Mucosa of descending colon (tissue), 3 donors: ENCODE measurements at places on chromosomes 4 and X. TPM values are rescaled to one million over a fixed set of nuclear protein-coding genes. Genes with fewer than 3 reads are reported as not detected.

DNA sequence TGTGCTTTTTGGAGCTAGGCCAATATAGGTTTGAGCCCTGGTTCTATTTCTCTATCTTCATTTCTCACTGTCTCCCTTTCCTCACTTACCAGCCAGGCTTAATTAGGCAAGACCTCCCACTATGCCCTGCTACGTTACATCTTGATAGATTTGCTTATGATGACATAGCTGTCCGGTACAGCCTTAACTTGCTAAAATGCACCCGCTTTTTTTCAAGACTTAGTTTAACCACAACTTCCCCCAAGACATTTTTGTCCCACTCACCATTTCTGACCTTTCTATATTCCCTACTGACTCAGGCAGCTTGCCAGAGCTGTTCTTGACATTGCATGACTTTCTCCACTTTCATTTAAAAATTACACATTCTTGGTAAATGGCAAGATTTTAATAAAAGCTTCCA, 152.6 kb downstream of the MID1 start:
- DNase-seq = no peak

The RPS6KA6 gene
- 16.6 TPM for total RNA-seq

GRCh38 chr4:8860096-8860891, 11.3 kb downstream of the HMX1 start:
- no peak for DNase-seq

DNA sequence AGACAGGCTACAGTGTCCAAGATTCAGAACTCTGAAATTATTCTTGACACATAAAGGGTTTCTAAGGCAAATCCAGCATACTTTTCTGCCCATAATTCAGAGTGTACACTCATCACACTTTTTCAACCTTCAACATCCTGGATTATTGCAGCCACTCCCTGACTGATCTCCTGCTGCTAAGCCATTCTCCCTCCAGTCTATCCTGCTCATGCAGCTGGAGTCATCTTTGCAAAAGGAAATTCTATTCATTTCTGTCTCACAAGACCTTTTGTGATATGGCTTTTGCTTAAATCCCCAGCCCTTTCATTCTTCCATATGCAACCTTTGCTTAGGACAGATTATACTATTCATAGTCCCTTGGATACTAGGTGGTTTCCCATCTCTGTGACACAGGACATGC, 236.1 kb upstream of the LDB2 start:
- DNase-seq = no peak

DNA sequence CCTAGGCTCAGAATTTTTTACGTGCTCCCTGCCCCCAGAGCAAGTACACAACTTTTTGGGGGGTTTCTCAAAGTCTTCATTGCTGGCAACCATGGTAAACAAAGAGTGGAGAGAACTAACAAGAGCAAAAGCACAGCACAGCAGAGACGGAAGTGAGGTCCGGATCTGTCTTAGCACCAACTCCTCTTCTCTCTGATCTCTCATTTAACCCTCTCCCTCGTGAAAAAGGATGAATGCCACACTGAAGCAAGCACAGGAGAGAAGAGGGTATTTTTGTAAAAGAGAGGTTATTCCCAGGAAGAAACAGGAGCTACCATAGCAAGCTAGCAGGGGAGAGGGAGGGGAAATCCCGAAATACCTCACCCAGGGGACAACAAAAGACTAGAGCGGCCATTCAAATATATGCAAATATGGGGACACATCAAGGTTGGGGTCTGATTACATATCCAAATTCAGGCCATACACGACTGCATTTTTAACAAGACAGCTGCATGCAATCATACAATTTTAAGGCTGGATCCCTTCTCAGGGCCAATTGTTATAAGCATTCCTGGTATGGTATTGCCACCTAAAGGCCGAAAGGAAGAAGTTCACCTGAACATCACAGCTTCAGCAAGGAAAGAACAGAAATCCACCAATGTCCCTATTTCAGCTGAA, 46.6 kb downstream of the CD40LG start:
- no peak for DNase-seq

The NDUFB11 gene
- total RNA-seq = 57.6 TPM

DNA sequence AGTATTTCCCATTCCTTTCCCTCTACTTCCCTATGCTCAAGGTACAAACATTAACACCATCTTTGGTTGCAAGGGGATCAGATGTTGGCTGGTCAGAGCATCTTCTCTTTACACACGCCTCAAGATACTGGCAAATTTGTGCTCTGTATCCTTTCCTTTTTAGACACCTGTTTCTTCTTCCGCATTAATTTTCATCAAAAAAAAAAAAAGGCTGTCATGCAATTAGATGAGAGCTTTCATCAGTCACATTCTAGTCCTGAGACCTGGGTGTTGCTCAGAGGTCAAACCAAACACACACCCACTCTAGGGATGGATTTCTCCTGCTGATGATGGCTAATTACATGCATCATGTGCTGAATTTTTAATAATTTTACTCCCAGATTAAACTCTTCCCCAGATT, 2.0 kb downstream of the RELL1 start:
- DNase-seq = no peak

GRCh38 chrX:119647552-119648420, 41.6 kb upstream of the NKRF start:
- no peak for DNase-seq

- no peak for DNase-seq
Measured at GRCh38 chrX:40012868-40013265, 84.9 kb downstream of the BCOR start.

DNA sequence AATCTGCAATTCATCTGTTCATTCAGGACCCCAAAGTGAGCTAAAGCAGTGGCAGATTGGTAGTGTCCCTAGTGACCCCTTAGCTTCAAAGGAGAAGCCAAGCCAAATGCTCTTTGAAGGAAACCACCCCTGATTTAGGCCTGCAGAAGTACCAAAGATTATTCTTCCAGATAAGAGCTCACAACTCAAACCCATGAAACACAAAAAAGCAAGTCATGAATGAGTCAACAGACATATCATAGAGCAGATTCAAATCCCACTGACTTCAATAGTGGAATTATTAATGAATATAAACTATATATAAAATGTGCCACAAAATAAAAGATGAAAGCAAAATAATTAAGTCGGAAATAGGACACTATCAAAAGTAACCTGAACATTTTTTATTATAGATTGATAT, 197.6 kb downstream of the SCFD2 start:
- DNase-seq = no peak

DNA sequence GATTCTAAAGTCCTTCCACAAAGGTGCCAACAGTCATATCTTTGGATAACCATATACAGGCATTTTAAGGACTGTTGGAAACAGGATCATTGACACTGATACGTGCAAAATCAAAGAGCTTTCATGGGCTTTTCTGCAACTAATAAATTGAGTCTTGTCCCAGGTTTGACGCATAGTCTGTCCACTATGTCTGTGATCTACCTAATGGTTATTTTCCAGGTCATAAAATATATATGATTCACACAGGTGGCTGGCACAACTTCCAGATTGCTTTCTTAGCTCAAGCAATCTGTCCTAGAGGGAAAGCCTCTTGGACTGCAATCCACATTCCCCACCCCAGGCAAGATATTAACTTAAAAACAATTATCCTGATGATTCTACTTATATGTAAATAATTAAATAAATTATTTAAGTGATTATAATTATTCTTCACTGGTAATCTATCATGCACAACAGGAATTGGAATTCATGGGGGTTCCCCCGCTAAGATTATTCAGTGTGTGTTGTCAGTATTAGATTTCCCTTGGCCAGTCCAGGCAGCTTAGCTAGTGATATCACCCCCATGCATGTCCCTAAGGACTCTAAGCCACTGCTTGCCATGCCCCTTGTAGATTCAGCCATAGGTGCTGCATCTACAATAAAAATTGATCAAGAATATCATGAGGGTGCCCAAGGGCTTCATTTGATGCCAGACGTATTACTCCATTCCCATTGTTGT, 97.8 kb downstream of the TLL1 start:
- DNase-seq = no peak

DNA sequence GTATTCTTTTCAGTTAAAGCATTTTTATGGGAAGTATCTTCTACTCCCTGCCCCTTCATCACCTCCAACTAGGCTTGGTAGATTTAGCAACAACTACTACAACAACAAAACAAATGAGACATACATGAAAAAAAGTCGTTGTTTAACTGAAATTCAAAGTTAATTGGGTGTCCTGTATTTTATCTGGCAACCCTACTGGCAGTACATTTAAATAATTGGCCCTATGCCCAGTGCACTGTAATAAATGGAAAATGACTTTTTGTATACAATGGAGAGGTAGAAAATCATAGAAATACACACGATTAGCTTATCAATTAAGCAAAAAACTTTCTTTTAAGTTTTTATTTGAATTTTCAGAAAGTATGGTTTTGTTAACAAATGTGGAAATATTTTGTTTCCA, 21.4 kb upstream of the CLGN start:
- no peak for DNase-seq

GRCh38 chr4:53928825-53929224, 135.6 kb downstream of the CHIC2 start:
- no peak for DNase-seq

The ITIH6 gene
- total RNA-seq = not detected

GRCh38 chr4:6502147-6502546, 29.7 kb upstream of the PPP2R2C start:
- no peak for DNase-seq

DNA sequence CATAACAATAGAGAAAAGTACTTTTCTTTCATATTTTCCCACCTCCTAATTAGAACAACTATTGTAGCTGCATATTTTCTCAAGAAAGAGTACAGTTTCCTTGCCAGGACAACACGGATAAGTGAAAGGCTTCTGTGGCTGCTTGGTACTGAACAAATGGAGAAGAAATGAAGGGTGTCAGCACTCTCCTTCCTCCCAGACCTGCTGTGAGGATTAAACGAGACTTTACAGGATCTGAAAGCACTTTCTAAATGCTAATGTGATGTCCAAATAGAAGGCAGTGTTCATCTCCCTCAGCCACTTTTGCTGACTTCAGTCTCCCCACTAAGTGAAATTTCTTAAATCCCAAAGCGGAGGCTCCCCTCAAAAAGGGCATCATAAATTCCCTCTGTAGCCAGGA, 13.9 kb downstream of the NIPAL1 start:
- no peak for DNase-seq

DNA sequence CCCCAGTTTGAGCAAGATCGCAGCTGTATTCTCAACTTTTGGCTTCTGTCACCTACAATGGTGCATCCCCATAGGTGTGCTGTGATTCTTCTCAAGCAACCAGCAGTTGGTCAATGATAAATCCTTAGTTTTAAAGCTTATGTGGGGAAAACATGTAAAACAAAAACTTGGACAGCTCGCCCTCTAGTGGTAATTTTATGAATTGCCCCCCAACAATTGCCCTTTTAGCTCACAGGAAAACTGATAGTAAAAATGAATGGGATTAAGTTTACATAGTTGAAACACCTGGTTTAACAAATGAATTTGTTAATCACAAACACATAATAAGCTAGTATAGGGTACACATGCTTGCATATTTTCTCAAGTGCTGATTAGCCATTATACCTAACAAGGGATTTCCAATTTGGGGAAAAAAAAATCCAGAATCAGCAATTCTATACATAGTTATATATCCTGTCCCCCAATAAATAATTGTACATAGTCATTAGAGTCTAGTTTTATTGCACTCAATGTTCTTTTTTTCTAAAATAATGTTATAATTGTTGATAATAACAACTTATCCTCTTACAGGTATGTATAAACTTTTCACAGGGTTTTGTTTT, 30.1 kb downstream of the TEX13A start:
- no peak for DNase-seq

DNA sequence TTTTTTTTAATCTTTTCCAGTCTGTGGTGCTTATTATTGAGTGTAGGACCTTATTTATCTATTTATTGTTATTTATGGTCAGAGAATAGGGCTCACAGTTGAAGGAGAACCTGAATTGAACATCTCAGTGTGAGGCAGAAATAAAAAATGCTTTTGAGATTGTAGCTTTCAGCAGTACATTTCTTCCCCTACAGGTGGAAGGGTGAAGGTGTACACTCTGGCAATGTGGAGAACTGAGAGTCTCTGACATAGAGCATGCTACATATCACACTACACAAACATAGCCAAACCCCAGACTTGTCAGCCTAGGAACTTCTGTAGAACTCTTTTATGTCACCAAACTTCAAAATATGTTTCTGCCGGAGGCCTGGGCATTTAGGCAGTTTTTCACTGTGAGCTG, 140.2 kb downstream of the STIM2 start:
- DNase-seq = no peak

DNA sequence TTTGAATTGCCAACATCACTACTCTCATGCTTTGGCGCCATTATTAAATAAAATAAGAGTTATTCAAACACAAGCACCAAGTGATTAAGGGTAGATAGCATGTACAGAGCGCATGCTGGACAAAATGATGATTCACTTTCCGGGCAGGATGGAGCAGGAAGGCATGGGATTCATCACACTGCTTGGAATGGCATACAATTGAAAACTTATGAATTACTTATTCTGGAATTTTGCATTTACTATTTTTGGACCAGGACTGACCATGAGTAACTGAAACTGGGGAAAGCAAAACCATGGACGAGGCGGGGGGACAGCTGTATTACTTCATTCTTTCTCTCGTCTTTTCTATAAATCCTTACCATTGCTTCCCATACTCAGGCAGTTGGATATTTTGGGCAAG, 28.5 kb upstream of the FGF5 start:
- no peak for DNase-seq

GRCh38 chr4:168868044-168868781, 141.8 kb downstream of the CBR4 start:
- no peak for DNase-seq

The CTSO gene
- total RNA-seq = 18.7 TPM

The FATE1 gene
- not detected for total RNA-seq

GRCh38 chr4:177376024-177376423, 66.2 kb downstream of the AGA start:
- no peak for DNase-seq

The CT45A3 gene
- not detected for total RNA-seq

GRCh38 chrX:4382273-4382672, 668.8 kb upstream of the PRKX start:
- no peak for DNase-seq

DNA sequence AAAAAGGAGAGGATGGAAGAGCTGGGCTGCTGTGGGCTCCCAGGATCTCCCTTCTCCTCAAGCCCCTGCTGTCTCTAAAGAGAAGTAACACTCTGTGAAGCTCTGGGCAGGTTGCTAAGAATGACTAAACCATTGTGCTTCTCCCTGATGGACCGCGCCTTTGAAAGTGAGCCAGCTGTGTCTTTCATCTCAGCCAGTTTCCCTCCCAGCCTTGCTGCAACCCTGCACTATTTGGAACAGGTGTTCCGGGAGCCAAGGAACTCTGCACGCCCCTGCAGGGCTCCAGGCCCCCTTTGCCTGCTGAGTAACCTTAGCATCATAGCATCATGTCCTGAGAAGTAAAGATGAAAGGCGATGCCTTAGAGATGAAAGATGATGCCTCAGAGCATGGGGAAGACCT, 39.7 kb downstream of the SMIM20 start:
- DNase-seq = no peak

DNA sequence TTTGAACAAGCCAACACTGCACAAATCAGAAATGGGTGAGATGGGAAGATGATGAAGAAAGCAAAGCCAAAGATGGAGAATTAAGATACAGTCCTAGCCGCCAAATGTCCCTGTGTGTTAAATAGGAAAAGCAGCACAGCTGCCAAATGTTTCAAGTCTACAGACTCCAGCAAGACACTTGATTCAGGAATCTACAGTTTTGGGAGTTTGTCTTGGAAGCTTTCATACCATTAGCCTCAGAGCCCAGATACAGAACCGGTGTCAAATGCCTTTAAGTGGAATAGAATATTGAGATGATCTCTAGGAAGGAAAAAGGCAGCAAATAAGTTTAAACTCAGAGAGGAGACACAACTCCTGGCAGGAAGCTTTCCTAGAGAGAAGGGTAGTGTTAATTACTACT, 30.3 kb downstream of the OPHN1 start:
- no peak for DNase-seq
